ENCODE measurements at places on chromosomes 4 and X.

GRCh38 chr4:173270312-173271027 lies 63.7 kb downstream of the HMGB2 start:
- no peak for DNase-seq

DNA sequence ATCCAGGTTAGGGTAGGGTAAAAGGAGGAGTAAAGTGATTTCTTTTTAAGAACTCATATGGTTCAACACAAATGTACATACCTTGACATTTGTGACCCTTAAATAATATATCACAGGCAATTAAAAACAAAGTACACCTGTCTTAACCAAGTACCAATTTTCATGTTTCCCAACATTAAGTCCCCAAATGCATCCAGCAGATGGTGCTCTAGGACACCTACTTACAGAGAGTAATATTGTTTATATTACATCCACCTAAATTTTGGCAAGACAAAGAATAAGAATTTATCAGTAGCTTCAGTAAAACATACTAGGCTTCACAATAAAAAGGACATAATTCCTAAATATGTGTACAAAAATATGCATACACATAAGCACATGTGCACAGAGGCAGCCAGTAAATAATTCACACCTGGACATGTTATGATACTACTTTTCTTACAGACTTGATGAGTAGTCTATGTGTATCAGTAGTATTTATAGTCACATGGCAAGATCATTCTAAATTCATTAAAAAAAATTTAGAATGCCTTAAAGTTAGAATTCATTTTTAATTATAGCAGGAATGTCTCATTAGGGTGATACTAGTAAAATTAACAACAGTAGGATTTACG lies 219.7 kb downstream of the DCLK2 start:
- DNase-seq = no peak

- DNase-seq = no peak
These were observed 45.6 kb downstream of the ARFIP1 start for GRCh38 chr4:152825336-152825735.

- no peak for DNase-seq
These were observed 65.8 kb downstream of the RGS12 start for GRCh38 chr4:3358656-3359055.

DNA sequence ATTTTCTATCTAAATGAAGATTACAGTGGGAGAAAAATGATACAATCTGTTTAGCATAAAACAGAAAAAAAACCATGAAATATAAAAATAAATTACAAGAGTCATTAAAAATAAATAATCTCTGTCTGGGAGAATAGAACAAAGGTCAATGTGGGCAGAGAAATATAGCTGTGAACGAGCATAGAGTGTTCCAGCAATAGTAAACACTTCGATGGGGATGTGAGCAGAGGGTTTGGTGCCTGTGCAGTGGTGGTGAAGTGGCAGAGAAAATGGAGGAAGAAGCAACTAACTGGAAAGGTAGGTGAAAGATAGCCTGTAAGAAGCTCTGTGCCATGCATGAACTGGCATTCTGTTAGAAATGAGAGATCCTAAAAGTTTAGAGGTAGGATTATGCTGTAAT lies 64.9 kb downstream of the ANKRD50 start:
- no peak for DNase-seq

DNA sequence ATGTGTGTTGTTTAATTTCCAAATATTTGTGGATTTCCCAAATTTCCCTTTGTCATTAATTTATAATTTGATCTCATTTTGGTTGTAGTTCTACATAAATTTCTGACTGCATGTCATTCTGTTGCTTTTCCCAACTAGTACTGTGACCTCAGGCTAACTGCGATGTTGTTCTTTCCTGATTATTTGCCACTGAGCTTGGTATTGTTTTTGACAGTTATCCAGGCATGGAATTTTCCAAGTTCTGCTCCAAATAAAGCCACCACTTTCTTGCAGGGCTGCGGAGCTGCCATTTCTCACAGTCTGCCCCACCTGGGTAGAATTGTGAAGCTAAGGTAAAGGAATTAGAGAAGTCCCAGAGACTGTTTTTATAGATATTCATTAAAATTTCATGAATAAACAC lies 328.8 kb downstream of the ZNF674 start:
- DNase-seq = no peak

- DNase-seq = no peak
These were observed 46.4 kb downstream of the GAB1 start for GRCh38 chr4:143383005-143383574.

Data from esophagus squamous epithelium (tissue), 5 donors.